Ovary (tissue), 10 donors: ENCODE measurements at places on chromosomes 16 and 17. TPM values are rescaled to one million over a fixed set of nuclear protein-coding genes. Genes with fewer than 3 reads are reported as not detected.
A peak's percentile ranks its signal among the peaks of the same experiment; 100 is the strongest.

Gene SLC52A1
- 0.15 TPM for total RNA-seq

DNA sequence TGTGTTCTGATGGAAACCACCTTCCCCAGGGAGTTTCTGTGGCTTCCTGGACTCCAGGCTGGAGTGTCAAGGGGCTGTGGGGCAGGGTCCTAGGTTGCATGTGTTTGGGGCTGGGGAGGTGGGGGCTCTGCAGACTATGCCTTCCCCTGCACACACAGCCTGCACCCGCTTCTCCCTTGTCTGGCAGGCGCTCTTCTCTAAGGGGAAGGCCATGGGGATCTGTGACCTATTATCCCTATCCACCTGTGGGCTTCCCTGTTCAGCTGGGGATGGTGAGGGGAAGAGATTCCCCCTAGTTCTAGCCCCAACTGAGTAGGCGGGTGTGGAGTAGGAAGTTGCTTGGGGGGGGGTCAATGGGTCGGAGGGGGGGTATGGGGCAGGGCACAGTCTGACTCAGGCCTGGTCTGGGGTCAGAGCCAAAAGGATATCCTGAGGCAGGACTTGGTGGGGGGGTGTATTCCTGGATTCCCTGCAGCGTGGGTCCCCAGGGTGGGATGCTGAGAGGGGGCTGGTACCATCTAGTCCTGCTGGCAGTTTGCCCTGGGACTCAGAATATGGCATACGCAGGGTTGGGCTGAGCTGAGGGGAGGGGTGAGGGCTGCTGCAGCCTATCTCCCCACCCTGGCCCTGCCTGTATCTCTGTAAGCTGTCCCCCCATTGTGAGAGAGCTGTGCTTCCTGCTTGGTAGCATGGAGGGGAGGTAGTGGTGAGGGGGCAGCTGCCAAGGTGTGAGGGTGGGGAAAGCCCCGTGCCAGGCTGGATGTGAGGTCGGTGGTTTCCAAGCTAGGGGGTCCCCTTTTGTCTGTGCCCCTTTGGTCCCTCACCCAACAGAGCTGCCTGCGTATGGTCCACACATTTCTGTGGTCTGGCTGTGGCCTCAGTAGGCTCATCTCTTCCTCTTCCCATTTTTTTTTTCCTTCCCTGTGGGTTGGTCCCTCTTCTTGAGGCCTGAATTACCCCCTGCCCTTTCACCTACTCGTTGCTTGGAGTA is 14.7 kb downstream of the RARA start:
- no peaks in the 10 kb centered on the region for H3K27me3 ChIP-seq
- peak overlapping the region; percentile 77 for H3K27ac ChIP-seq
- DNase-seq = peak; percentile 74
- peaks cover 63% of the 10 kb centered on the region for H3K4me1 ChIP-seq
- no peaks in the 10 kb centered on the region for H3K36me3 ChIP-seq

DNA sequence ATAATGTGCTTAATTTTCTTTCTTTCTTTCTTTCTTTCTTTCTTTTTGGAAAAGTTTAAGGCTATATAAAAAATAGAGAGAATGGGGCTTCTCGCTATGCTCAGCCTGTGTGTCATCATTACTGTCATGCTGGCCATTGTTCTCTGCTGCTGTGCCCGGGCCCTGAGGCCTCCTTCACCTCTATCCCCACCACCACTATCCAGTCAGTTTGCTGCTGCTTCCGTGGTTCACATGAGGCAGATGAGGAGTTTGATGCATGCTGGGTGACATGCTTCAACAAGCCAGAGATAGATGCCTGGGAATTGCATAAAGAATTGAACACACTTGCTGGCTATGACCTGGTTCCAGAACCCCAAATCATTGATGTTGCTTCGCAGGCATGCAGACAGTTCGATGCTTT is 36.3 kb downstream of the PITPNC1 start:
- no peaks in the 10 kb centered on the region for H3K27me3 ChIP-seq
- no peak for DNase-seq
- no peaks in the 10 kb centered on the region for H3K36me3 ChIP-seq
- no peak overlapping the region for H3K4me3 ChIP-seq

DNA sequence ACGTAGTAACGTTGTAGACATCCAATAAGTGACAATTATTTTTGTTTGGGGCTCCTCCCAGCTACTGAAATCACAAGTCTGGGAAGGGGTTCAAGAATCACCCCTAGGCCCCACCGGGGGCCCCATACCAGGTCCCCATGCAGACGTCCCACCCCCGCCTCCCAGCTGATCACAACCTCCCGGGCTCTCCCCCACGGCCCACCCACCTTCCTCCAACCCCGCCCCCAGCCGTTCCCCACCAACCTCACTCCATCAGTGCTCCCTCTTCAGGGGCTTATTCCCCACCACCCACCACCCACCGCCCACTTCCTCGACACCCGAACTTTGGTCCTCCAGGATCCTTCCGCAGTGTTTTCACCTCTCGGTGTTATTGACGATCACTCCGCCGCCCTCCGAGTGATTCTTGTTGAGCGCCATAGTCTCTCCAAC is 240 bp downstream of the WBP2 start:
- no peaks in the 10 kb centered on the region for H3K36me3 ChIP-seq
- H3K27me3 ChIP-seq = no peaks in the 10 kb centered on the region
- peaks cover 2% of the 10 kb centered on the region for H3K4me1 ChIP-seq
- H3K27ac ChIP-seq = peak overlapping the region; percentile 89
- peak overlapping the region; percentile 74 for H3K4me3 ChIP-seq
- DNase-seq = no peak

DNA sequence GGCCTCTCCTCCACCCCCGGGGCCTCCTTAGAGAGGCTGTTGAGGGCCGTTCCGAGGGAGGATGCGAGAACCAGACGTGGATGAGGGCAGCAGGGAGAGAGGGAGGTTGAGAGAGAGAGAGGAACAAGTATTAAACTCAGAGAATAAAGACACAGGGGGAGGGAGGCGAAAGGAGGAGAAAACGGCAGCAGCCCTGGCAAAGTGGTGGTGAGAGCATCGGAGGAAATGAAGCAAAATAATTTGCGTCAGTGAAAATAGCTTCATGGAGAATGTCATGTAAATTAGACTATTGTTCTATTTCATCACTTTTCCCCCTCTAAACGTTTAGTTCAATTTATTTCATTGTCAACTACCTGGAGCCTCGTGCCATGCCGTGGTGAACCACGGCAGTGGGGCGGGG is 38.0 kb downstream of the PIPOX start:
- DNase-seq = no peak
- no peaks in the 10 kb centered on the region for H3K4me1 ChIP-seq
- H3K27ac ChIP-seq = no peak overlapping the region
- H3K27me3 ChIP-seq = no peaks in the 10 kb centered on the region

DNA sequence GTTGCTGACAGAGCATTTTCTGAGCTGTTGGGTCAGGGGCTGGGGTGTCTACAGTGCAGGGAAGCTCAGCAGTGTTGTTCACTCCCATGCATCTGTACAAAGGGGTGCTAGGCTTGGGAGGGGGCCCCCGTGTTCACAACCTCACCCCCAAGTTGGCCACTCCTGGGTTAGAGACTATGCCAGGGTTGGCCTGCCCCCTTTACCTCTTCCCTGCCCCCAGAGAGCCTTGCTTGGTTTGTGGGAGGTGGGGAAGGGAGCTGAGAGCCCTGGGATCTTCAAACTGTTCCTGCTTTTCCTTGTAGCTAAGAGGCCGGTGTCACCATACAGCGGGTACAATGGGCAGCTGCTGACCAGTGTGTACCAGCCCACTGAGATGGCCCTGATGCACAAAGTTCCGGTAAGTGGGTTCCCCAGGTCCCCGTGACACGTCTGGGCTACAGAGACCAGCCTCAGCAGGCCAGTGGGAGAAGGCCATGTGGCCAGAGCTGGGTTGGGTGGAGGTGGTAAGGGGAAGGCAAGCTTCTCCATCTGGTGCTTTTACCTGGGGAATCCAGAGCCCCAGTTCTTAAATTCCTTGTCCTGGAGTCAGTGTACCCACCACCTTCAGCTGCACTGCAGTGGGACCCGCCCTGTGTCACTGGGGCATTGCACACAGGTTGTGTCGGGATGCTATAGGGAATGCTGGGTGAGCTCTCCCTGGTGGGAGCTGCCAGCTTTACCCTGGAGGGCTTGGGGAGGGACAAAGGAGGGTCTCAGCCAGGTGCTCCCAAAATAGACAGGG is 11.8 kb downstream of the GPRC5C start:
- no peaks in the 10 kb centered on the region for H3K36me3 ChIP-seq
- no peaks in the 10 kb centered on the region for H3K27me3 ChIP-seq
- H3K4me1 ChIP-seq = peaks cover 30% of the 10 kb centered on the region

- H3K4me3 ChIP-seq = no peak overlapping the region
- H3K36me3 ChIP-seq = no peaks in the 10 kb centered on the region
- no peak for DNase-seq
Measured at GRCh38 chr16:2209258-2210008, 1.2 kb downstream of the BRICD5 start.

DNA sequence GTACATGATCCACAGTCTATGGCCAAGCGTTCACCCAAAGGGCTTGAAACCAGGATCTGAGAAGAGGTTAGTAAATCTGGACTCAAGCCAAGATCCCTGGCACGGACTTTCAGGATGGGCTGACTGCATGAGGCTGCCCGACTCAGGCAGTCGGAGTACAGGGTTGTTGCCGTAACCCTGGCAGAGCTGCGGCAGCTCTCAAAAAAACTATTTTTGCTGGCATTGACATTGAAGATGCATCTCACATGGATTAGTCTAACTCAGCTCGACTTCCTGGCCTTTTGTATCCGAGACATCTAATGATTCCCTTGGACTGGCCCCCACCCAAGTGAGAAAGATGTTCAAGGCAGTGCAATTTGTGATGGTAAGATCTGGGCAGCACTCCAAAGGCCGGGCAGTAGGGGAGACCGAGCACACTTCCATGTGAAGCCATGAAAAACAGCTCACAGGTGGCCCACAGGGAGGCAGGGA is 6.2 kb downstream of the SLC47A1 start:
- no peaks in the 10 kb centered on the region for H3K36me3 ChIP-seq
- H3K4me3 ChIP-seq = no peak overlapping the region
- no peaks in the 10 kb centered on the region for H3K27me3 ChIP-seq

DNA sequence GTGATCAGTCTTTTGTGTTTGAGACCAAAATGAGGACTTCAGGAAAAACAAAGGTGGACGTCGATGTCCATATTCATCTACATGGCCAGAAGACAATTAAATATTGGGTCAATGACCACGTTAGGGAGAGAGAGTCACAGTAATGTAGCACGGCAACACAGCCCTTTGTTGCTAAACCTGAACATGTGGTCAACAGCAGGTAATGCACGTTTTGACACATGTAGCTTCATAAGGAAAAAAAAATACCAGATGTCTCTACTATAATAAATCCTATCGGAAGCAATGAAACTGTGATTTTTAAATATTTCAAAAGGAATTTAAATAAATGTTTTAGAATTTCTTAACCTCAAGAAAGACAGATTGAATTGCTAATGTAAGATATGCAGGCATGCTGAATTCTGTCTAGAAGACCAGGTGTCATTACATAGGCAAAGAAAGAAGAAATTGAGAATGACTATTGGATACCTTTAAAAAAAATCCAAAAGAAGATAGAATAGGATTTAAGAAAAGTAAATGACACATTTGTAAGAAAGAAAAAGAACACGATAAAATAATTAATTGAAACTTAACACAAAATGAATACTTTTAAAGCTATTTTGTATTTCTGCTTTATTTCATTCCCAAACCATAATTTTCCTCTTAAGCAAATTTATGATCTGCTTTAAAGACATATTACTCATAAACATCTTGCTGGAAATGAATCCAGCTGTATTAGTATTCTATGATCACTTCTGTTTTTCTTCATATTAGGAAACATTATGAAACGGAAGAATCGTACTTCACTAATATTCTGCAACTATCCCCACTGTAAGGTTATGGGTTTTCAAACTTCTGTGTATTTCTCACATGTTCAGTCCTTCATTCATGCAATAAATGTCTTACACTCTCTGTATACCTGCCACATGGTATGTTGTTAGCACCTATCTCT is 30.1 kb downstream of the ABCA8 start:
- no peak overlapping the region for H3K4me3 ChIP-seq
- no peak for DNase-seq
- no peak overlapping the region for H3K27ac ChIP-seq
- H3K27me3 ChIP-seq = no peaks in the 10 kb centered on the region
- H3K4me1 ChIP-seq = no peaks in the 10 kb centered on the region

Gene ZNF747
- 12.8 TPM for total RNA-seq

DNA sequence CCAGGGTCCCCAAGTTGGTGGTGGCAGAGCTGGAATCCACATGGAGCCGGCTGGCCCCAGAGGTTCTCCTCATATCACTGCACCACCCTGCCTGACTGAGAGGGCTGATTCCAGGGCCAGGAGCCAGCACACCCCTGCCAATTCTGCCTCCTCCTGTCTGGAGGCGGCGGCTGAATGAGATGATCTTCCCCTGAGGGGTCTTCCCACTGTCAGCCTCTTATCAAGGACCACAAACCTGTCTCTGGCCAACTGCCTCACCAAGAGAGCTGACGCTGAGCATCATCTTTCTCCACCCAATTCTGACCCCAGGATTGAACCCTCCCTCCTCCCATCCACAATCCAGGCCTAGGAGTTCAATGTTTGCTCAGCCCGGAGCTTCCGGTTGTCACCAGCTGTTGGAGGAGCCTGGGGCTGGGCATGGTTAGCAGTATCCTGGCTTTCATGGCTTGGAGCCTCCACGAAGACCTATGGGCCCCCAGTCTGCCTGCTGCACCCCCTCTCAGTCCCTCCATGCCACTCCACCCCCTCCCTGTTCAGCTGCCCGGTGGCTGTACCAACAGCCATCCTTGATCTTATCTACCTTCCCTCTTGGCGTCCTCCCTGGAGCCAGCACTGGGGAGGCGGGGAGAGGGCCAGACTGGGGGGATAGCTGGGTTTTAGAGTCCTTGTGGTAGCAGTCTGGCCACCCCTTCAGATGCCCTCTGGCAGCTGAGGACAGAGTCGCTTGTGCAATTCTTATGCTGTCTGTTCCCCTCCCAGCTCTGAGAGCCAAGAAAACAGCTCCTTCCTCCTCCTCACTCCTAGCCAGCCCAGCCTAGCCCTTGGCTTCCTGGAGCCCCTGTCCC is 25.6 kb downstream of the ABCC3 start:
- DNase-seq = no peak
- H3K36me3 ChIP-seq = no peaks in the 10 kb centered on the region
- no peaks in the 10 kb centered on the region for H3K27me3 ChIP-seq
- no peak overlapping the region for H3K4me3 ChIP-seq
- H3K4me1 ChIP-seq = peaks cover 2% of the 10 kb centered on the region
- no peak overlapping the region for H3K27ac ChIP-seq
